Stimulated activated CD8-positive, alpha-beta memory T cell treated with anti-CD3 and anti-CD28 coated beads, Interleukin-15, amount 100 ng/mL, for 4 hours (primary cell): ENCODE measurements at places on chromosomes 7 and 10.

GRCh38 chr10:96570983-96571964, 15.5 kb downstream of the TM9SF3 start:
- DNase-seq, result no peak

GRCh38 chr7:142767861-142768260, 2.9 kb upstream of the PRSS2 start:
- no peak for DNase-seq

DNA sequence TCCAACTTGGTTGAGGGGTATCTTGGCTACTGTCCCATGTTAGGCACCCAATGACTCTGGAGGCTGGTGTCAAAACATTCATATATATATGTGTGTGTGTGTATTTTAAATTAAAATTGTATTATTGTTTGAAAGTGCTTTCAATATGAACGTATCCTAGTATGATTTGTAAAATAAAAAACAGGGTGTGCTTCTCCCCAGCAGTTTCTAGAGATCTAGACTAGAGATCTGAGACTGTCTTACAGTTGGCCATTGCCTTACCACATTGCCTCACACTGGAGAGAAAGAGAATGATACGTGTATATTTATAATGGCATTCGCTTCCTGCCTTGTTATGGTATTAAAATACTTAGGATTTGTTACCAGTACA, 1.2 kb downstream of the BAG3 start:
- DNase-seq, result no peak

GRCh38 chr10:59678884-59679301, 30.8 kb downstream of the SLC16A9 start:
- DNase-seq, result no peak

- no peak for DNase-seq
Measured at GRCh38 chr10:116271593-116272439, 1.2 kb downstream of the GFRA1 start.

DNA sequence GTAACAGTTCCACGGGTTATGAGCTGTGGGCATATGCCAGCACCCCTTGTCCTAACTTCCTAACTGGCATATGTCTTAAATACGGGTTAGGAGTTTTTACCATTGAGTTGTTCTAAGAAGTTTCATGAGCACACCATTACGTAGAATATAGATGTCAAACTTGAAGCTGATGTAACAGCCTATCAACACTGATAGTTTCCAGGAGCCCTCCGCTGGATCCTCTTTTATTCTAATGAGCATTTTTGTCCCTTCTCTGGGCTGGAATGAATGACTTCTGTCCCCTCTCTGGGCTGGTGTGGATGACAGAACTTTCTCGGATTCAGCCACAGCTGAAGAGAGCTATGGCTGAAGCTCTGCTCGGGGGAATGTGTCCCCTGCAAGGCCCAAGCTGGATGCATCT, 256.3 kb downstream of the SORCS1 start:
- DNase-seq, result no peak

GRCh38 chr7:37511915-37512314, 63.3 kb upstream of the ELMO1 start:
- no peak for DNase-seq

DNA sequence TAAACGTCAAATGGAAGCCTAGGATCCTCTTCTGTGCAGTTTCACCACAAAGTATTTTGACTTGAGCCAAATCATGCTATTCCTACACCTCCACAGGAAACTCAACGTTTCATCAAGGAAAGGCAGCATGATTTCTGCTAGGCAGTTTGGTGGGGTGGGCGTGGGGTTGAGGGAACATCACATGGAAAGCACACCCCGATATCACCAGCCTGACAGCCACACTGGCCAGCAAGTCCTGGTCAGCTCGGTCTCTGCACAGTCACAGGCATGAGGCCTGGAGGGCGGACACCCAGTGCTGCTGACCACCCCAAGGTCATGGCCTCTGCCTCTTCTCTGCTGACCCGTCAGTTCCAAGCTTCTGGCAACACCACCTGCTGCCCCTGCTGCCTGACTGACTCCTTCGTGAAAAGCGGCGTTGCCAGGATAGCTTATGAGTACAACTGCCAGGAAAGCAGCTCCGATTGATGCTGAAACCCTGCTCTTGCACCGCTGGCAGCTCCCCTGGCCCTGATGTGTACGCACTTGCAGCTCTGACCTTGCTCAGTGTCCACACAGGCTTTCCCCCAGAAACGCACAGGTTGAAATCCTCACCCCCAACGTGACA, 171.5 kb downstream of the DIP2C start:
- no peak for DNase-seq
